ENCODE measurements at places on chromosomes 6 and 20.

DNA sequence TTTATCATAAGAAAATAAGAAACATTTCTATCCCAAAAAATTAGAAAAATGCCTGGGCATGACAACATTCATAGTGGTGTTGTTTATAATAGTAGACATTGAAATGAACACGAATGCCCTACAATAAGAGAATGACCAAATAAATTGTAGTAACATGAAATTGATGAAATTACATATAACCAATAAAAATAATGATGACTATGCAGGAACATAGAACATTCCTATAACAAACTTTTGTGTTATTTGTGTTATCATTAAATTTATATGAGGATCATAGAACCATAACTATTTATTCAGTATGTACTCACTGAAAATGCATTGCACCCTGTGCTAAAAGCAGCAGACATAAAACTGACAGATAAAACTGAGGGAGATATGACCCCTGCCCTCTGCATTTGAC, 399.7 kb downstream of the CBLN4 start:
- no peaks in the 10 kb centered on the region for H3K4me1 ChIP-seq
- no peak overlapping the region for H3K27ac ChIP-seq
- H3K27me3 ChIP-seq, result no peaks in the 10 kb centered on the region
- no peaks in the 10 kb centered on the region for H3K36me3 ChIP-seq
- no peak for DNase-seq

- H3K27me3 ChIP-seq, result no peaks in the 10 kb centered on the region
- no peak for DNase-seq
- H3K27ac ChIP-seq, result no peak overlapping the region
- peaks cover 3% of the 10 kb centered on the region for H3K4me1 ChIP-seq
- no peaks in the 10 kb centered on the region for H3K36me3 ChIP-seq
- no peak overlapping the region for H3K4me3 ChIP-seq
Measured at GRCh38 chr6:113464960-113465359, 392.2 kb upstream of the MARCKS start.

DNA sequence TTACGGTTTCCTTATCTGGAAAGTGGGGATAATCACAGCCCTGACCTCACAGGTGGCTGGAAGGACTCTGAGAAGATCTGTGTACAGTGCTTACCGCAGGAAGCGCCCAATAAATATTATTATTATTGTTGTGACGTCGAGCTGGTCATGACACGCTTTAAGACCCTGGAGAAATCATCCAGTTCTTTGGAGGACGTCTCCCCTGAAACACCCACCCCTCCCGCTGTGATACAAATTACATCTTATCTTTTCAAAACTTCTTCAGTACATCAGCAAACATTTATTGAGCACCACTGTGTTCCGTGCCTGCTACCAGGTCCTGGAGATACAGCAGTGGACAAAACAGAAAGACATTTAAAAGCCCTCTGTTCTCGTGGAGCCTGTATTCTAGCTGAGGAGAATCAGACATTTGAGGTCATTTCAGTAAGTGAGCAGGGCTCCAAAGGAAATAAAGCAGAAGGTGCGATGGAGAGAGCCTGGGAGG, 118.7 kb downstream of the CEBPB start:
- no peak for DNase-seq
- no peak overlapping the region for H3K27ac ChIP-seq
- no peaks in the 10 kb centered on the region for H3K36me3 ChIP-seq
- H3K4me1 ChIP-seq, result peaks cover 26% of the 10 kb centered on the region
- H3K27me3 ChIP-seq, result peaks cover 5% of the 10 kb centered on the region

DNA sequence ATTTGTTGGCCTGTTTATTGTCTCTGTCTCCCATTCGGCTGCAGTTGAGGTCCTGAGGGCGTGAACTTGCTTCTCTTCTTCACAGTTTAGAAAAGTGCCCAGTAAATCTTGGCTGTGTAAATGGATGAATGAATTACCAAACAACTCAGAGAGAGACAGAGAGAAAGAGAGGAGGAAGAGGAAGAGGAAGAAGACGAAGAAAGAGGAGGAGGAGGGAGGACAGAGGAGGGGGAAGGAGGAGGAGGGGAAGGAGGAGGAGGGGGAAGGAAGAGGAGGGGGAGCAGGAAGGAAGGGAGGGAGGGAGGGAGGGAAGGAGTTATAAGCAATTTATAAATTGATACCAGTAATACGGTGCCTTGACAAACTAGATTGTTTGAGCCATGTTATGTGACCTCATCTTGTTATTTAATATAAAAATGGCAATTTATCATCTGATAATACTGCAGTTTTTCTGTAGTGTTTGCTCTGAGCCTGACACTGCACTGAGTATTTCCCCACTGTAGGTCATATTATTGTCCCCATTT, 18.7 kb downstream of the HCK start:
- no peaks in the 10 kb centered on the region for H3K36me3 ChIP-seq
- H3K27me3 ChIP-seq, result peaks cover 57% of the 10 kb centered on the region
- no peak overlapping the region for H3K4me3 ChIP-seq
- peaks cover 7% of the 10 kb centered on the region for H3K4me1 ChIP-seq
- H3K27ac ChIP-seq, result no peak overlapping the region

DNA sequence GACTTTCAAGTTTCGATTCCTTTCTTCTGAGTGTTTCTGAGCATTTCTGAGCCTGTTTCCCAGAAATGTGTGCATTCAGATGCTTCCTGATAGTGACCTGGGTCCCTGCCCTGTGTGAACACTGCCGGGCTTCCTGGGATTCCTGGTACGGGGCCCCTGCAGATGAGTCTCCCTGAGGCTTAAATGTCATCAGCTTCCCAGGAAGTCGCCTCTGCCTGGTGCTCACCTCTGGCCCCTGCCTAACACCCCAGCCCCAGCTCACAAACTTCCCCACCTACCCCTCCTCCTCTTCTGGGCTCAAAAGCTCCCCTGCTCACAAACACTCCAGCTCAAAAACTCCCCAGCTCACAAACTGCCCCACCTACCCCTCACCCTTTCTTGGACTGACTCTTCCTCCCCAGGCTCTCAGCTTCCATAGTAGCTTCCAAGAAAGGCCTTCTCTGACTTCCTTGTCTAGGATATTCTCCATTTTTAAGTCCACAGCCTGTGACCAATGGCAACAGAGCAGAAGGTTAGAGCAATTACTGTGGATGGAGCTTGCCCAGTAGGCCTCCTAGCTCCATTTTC, 42.0 kb downstream of the TGM2 start:
- H3K4me1 ChIP-seq, result peaks cover 23% of the 10 kb centered on the region
- H3K4me3 ChIP-seq, result no peak overlapping the region
- DNase-seq, result peak; percentile 29
- H3K36me3 ChIP-seq, result no peaks in the 10 kb centered on the region
- no peaks in the 10 kb centered on the region for H3K27me3 ChIP-seq
- H3K27ac ChIP-seq, result peak overlapping the region; percentile 77

DNA sequence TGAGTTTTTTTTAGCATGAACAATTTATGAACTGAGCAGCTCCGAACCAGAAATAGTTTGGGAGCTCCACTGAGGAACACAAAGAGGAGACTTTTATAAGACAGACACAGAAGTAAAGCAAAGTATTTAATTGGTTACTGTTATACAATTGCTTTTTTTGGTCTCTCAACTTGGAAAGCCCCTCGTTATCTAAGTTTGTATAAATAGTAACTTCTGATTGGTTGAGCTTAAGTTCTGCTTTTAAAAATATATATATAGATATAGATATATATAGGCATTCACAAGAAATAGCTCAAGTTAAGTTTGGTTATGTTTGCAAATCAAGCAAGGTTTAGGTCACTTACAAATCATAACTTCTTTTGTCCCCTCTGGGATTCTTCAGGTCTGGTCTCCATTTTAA, 20.2 kb upstream of the NCR2 start:
- no peak overlapping the region for H3K4me3 ChIP-seq

Data from type B pancreatic cell (in vitro differentiated cells).